ENCODE measurements at places on chromosomes 12 and 14. TPM values are rescaled to one million over a fixed set of nuclear protein-coding genes. Genes with fewer than 3 reads are reported as not detected.

DNA sequence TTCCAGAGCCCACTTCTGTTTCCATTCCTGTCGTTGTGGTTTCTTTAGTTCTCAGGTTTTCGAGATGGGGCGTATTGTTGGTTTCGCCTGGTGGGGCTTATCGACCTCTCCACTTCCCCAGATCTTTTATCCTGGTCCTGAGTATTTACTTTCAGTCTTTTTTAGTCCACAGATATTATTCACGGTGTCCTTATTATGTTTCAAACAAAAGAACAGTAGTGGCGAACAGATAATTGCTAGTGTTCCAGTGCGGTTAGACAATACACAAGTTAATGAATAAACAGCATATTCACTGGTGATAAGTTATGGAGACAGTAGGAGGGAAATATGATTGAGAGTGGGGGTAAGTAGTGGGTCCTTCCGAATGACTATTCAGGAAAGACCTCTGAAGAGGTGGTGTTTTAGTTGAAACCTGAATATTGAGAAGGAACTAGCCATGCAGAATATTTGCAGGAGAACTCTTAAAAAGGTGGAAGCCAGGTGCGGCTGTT is 668 bp downstream of the TMEM260 start:
- peak overlapping the region; percentile 49 for H3K27ac ChIP-seq
- no peak for DNase-seq
- peak overlapping the region; percentile 92 for H3K4me3 ChIP-seq
- no peaks in the 10 kb centered on the region for H3K36me3 ChIP-seq
- H3K4me1 ChIP-seq: peaks cover 10% of the 10 kb centered on the region

DNA sequence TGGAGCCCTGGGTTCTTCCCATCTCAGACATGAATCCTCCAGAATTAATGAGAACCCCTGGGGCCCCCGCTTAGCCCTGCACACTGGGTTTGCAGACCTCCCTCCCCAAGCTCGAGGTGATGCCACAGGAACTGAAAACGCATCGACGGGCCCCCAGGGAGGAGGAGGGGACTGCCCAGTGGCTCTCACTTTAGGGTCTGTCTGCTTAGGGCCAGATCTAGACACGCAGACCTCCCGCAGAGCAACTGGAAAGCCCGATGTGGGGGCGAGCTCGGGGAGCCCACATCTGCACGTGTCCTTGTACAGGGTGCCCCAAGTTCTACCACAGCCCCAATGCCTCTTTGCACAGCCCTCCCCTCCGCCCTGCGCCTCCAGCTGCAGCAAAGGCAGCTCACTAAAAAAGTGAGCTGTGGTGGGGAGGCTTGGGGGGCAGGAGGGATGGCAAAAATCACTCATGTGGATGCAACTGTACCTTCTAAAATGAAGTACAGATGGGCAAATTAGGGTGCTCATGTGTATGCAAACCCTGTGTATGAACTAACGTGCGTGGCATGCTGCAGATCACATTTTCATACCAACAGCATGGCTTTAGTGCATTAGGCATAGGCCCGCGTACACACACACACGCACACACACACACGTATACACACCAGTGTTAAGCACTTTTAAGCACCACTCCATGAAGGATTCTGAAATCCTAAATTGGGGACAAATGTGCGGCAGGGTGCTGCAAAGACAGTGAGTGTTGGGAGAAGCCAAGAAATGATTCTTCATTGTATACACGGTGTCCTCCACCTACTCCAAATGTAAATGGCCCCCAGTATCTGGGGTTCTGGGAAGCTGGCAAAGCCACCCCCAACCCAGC is 99.9 kb upstream of the MAP1LC3B2 start:
- no peak overlapping the region for H3K4me3 ChIP-seq
- no peaks in the 10 kb centered on the region for H3K36me3 ChIP-seq
- no peak for DNase-seq
- peaks cover 11% of the 10 kb centered on the region for H3K4me1 ChIP-seq

DNA sequence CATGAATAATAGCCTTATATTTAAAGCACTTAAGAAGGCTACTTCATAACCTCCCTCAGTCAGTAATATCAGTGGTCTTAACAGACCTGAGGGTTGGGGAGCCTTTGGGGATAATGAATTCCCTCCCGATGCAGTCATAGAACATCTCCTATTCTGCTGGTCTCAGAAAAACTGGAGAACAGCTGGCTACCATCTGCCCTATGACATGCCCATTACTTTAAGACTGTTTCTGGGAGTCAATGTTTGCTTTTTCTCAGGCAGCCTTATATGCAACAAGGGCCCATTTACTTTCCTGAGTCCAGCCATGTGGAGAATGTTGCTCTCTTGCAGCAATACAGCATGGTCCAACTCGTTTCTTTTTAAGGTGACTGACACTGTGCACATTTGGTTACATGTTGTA is 161.7 kb upstream of the PARP11 start:
- no peaks in the 10 kb centered on the region for H3K27me3 ChIP-seq
- peaks cover 14% of the 10 kb centered on the region for H3K4me1 ChIP-seq
- no peak overlapping the region for H3K27ac ChIP-seq
- no peak for DNase-seq

DNA sequence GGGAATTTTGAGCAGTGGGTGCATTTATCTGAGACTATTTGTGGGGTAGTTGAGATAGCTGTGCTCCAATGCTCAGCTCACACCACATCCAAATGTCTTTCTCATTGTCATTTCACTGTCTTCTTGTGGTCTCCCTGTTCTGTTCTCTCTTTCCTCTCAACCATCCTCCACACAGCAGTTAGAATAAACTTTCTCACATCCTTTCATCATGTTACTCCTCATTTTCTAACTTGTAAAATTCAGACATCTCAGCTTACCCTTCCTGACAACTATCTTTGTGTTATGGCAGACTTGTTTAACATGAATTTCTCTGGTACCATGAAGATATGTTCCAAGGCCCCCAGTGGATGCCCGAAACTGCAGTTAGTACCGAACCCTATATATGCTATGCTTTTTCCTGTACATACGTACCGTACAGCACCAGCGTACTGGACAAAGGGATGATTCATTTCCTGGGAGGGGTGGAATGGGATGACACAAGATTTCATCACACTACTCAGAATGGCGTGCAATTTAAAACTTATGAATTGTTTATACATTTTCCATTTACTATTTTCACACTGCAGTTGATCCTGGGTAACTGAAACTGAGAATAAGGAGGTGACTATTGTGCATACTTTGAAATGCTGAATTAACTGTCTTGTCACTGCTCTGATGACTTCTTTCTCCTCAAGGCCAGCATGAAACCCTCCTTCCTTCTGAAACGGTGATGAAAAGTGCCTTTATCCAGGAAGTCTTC is 177.1 kb upstream of the SLC38A2 start:
- no peaks in the 10 kb centered on the region for H3K36me3 ChIP-seq
- peaks cover 19% of the 10 kb centered on the region for H3K4me1 ChIP-seq
- H3K27me3 ChIP-seq: no peaks in the 10 kb centered on the region
- H3K27ac ChIP-seq: no peak overlapping the region
- DNase-seq: no peak
- no peak overlapping the region for H3K4me3 ChIP-seq

DNA sequence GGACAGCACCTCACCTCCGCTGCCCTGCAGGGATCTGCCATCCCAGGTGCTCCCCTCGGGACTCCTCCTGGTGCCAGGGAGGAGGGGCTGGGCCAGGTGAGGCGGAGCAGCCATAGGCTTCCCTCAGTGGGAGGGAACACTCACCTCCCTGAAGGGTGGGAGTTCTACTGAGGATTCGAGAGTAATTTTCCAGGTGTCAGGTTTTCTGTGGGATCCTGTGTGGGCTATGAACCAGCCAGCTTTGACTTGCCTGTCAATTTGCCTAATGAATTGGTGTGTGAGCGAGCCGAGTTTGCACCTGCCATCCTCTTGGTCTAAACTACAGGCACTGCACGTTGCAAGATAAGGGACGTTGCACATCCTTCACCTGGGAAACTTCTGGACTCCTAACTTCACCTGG is 50.3 kb downstream of the NOC4L start:
- H3K36me3 ChIP-seq: no peaks in the 10 kb centered on the region
- no peak overlapping the region for H3K4me3 ChIP-seq
- H3K4me1 ChIP-seq: peaks cover 10% of the 10 kb centered on the region
- no peaks in the 10 kb centered on the region for H3K27me3 ChIP-seq

GRCh38 chr12:96150442-96150841 is 43.7 kb upstream of the ELK3 start:
- no peaks in the 10 kb centered on the region for H3K4me1 ChIP-seq
- no peak overlapping the region for H3K4me3 ChIP-seq
- no peaks in the 10 kb centered on the region for H3K27me3 ChIP-seq
- no peak overlapping the region for H3K27ac ChIP-seq
- H3K36me3 ChIP-seq: no peaks in the 10 kb centered on the region

- H3K4me3 ChIP-seq: no peak overlapping the region
- no peaks in the 10 kb centered on the region for H3K4me1 ChIP-seq
- no peaks in the 10 kb centered on the region for H3K27me3 ChIP-seq
- no peak for DNase-seq
- H3K36me3 ChIP-seq: no peaks in the 10 kb centered on the region
- no peak overlapping the region for H3K27ac ChIP-seq
Measured at GRCh38 chr14:56241461-56241860, 123.2 kb downstream of the PELI2 start.

DNA sequence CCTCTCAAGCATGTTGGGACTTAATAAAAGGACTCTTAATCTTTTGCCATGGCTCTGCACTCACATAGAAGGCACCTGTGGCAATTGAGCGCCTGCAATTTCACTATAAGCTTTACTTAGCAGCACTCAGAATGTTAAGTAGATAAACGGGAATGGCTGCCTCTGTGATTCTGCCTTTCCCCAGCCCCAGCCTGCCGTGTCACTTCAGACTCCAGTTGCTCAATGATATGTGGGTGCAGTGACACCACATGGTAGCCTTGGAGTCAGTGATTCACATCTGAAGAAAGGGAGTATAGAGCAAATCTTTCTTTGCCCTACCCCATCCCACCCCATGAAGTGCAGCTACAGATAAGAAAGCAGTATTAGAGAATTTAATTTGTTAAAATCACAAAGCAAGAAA is 96.1 kb downstream of the ZFC3H1 start:
- no peaks in the 10 kb centered on the region for H3K4me1 ChIP-seq
- no peak overlapping the region for H3K4me3 ChIP-seq
- no peak for DNase-seq

DNA sequence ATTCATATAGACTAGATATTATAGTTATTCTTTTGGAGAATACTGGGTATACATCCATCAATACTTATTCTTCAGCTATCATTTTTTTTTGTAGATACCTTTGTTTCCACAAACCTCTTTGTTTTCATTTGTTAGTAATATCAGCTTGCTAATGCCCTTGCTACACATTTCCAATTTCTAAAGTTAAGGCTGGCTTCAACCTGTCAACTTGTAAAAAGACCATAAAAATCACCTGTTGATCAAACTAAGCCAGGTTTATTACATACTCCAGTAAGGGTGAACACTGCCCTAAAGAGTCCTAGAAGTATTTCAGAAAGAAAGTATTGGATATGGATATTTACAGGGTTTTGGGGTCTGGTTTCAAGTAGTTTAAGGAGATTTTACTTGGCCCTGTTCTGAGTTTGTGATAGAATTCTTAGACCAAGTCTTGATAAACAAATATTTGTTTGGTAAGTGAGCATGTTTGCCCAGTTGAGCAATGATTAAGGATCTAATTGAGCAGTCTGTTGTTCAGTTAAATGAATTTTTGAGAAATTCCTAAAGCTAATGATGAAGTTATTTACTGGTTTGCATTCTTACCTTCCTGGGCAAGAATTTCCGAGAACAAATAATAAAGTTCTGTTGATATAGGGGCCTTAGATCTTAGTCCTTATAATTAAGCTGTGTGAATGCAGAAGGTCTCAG is 52.8 kb upstream of the LRTM2 start:
- H3K36me3 ChIP-seq: no peaks in the 10 kb centered on the region
- H3K27me3 ChIP-seq: no peaks in the 10 kb centered on the region
- H3K4me1 ChIP-seq: no peaks in the 10 kb centered on the region

- no peaks in the 10 kb centered on the region for H3K36me3 ChIP-seq
- H3K4me1 ChIP-seq: no peaks in the 10 kb centered on the region
- no peaks in the 10 kb centered on the region for H3K27me3 ChIP-seq
- no peak overlapping the region for H3K4me3 ChIP-seq
Measured at GRCh38 chr12:31218203-31219025, 107.5 kb downstream of the SINHCAF start.

- no peak overlapping the region for H3K4me3 ChIP-seq
- no peaks in the 10 kb centered on the region for H3K36me3 ChIP-seq
- no peak overlapping the region for H3K27ac ChIP-seq
- peaks cover 6% of the 10 kb centered on the region for H3K4me1 ChIP-seq
Measured at GRCh38 chr12:98803468-98804209, 158.5 kb downstream of the APAF1 start.

DNA sequence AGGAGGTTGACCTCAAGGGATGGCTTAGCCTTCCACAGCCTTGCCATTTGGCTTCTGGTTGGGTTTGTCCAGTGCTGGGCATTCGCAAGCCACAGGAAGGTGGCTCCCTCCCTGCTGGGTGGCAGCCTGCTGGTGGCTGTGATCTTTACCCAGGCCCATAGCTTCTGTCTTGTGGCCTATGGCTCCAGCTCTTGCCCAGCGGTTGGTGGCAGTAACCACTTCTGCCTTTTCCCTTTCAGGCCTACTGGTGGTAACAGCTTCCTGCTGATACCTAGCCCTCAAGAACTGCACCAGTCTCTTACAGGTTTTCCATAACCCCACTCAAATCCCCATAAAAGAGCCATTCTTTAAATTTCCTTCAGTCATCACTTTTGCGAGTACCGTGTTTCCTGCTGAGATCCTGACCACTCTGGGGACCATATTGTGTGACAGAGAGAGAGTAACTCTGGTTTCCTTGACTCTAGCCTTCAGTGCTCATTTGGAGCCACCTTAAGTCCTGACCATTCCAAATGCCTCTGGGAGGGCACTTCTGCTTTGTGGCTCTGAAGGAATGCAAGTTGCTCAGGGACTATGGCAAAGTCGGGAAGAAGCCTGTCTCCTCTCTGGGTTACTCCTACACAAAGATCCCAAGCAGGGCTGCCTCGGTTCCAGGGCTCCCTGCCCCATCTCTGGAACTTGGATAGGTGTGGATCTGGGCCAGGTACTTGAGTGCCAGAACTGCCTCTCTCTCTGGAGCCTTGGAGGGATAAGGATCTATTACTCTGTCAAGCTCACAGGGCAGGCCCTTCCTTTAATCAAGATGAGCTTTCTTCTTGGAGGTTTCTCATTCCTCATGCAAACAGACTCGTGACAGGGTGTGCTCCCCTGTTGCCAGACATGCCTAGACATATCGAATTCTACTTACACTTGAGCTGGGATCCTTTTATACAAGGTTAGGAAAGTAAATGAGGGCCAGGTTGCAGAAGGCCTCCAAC is 2.9 kb upstream of the NYNRIN start:
- no peak for DNase-seq
- no peak overlapping the region for H3K27ac ChIP-seq
- H3K36me3 ChIP-seq: no peaks in the 10 kb centered on the region
- no peak overlapping the region for H3K4me3 ChIP-seq

OTX2 gene
- not detected for total RNA-seq

ANKRD33 gene
- not detected for total RNA-seq

All from thoracic aorta (tissue), 2 donors.